ENCODE measurements at places on chromosomes 3 and 15.

DNA sequence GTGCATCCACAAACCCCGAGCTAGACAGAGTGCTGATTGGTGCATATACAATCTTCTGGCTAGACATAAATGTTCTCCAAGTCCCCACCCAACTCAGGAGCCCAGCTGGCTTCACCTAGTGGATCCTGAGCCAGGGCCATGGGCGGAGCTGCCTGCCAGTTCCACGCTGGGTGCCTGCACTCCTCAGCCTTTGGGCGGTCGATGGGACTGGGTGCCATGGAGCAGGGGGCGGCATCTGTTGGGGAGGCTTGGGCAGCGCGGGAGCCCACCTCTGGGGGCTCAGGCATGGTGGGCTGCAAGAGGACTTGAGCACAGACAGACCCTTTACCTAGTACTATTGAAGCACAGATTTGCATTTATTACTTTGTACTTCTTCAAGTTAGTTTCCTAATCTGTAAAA lies 57.5 kb downstream of the ZPLD1 start:
- DNase-seq: no peak

DNA sequence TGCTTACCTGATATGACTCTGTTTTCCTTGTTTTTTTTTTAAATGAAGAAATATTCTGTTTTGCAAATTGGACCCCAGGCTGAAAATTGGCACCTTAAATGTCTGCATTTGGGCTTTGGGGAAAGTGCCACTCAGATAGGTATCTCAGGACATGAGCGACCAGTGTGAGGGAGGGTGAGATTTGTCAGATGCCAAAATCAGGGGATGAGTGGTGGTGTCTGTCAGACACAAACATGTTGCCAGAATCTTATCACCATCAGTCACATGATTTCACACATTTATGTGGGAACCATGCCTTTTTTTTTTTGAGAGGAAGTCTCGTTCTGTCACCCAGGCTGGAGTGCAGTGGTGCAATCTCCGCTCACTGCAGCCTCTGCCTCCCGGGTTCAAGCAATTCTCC lies 75.6 kb upstream of the OSBPL11 start:
- no peak for DNase-seq

DNA sequence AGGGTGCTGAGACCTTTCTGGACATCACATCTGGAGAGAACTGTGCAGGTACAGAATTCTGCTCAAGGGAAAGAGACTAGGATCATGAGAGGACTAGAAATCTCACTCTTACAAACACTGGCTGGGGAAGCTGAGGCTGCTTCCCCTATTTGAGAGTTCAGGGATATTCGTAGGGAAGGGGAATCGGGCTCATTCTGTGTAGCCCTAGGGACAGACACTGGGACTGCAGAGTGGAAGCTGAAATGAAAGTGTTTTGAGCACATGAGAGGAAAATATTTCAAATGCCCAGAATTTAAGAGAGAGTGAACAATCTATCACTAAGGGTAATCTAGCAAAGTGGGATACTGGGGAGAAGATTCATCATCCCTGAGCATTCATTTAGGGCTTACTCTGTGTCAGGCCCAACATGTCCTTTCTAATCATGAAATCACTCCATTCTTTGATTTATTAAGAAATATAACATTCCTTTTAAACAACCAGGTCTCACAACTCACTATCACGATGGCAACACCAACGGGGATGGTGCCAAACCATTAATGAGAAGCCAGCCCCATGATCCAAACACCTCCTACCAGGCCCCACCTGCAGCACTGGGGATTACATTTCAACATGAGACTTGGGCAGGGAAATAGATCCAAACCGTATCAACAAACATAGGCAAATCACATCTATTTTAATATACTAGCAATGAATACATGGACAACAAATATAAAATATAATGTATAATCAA lies 63.0 kb downstream of the CPN2 start:
- DNase-seq: no peak

- DNase-seq: no peak
These were observed 110.9 kb downstream of the STXBP5L start for GRCh38 chr3:121018917-121019321.

DNA sequence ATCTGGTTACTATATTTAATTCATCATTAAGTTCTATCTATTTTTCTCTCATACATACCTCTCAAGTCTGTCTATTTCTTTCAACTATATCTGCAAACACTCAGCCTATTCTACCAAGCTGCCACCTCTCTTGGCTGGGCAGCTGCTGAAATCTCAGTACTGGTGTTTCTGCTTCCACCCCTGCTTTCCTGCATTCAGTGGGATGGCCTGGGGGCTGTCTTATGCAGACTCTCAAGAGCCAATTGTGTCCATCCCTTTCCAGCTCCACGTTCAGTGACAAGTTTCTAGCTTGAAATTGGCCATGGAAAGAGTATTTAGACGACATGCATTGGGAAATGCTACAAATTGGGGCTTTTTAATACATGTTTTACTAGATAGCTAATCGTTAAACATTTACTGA lies 378.4 kb upstream of the DPPA4 start:
- no peak for DNase-seq

GRCh38 chr15:59191855-59192237 lies 14.8 kb upstream of the LDHAL6B start:
- no peak for DNase-seq

- no peak for DNase-seq
These were observed 44.3 kb downstream of the SLC28A1 start for GRCh38 chr15:84928843-84929168.

GRCh38 chr3:74623261-74623836 lies 8.9 kb upstream of the CNTN3 start:
- no peak for DNase-seq

DNA sequence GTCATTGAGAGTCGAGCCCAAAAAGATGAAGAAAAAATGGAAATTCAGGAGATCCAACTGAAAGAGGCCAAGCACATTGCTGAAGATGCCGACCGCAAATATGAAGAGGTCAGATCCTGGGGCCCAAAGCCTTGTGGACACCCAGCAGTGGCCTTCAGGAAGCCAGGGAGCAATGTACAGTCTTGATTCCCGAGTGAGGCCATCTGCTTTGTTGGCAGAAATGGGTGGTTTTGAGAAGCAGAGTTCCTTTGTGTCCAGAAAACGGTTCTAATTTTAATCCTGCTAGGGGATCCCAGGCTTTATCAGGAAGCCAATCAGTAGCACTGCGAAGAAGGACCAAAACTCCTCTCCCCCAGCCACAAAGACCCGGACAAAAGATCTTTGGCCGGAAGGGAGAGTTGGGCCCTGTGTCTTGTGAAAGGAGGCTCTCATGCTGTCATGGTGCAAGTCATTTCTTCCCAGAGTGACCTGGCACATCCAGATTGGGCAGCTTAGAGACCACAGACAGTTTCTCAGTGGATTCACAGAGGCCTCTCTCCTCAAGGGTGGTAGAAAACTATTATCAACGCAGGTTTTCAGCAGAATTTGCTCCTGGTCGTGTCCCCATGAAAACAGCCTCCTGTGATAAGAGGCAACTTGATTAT lies 17.1 kb downstream of the TPM1 start:
- DNase-seq: no peak

- no peak for DNase-seq
These were observed 31.6 kb downstream of the ANP32A start for GRCh38 chr15:68789091-68789490.

DNA sequence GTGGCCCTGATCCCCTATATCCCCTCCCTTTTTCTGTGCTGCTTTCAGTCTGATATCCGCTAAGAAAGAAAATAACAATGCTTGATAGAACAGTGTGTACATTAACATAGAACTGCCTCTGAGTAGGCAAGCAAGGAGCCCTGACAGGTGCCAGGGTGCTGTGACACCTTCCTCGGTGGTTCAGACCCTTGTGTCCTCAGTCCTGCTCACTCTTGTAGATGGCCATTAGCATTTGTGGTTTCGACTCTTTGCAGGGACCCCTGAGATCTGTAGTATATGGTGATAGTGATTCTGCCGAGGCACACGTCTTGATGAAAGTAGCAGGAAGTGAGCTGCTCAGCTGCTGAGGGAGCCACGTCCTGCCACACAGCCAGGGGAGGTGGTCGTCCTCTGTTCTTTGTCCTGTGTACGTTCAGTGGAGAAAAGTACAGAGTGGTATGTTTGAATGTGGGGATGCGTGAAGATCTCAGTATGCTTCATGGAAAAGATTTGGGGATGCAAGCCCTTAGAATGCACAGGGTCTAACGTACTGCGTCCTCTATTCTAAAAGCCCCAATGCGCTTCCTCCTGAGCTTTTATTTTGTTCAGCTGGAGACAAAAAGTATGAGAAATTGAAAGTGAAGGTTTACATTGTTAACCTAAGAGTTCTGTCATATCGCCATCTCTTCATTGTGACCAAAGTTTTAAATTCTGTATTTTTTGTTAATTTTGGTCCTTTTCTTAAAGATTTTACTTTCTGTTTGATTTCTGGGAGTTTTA lies 35.4 kb downstream of the PXYLP1 start:
- peak; percentile 27 for DNase-seq

- DNase-seq: no peak
These were observed 33.9 kb downstream of the FSTL1 start for GRCh38 chr3:120416868-120417267.

- no peak for DNase-seq
These were observed 21.8 kb upstream of the ATP13A5 start for GRCh38 chr3:193400304-193400703.

DNA sequence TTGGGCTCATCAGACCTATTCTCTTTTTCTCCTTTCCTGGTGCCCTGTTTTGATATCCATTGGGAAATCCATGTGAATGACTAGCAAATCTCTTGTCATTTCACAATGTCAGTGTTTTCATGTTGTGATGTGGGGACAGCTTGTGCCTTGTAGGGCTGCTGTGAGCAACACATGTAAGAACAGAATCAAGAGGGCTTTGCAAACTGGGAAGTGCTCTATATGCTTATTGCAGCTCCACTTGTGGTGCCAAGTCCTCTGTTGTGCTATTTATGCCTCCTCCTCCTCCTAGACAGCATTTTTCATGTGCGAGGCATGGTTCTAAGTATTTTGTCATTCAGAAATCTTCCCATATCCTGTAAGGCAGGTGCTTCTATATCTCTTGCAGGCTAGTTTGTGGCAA lies 56.4 kb downstream of the ZNF621 start:
- DNase-seq: no peak

- DNase-seq: no peak
These were observed 2.0 kb upstream of the CLDN16 start for GRCh38 chr3:190385731-190386688.

DNA sequence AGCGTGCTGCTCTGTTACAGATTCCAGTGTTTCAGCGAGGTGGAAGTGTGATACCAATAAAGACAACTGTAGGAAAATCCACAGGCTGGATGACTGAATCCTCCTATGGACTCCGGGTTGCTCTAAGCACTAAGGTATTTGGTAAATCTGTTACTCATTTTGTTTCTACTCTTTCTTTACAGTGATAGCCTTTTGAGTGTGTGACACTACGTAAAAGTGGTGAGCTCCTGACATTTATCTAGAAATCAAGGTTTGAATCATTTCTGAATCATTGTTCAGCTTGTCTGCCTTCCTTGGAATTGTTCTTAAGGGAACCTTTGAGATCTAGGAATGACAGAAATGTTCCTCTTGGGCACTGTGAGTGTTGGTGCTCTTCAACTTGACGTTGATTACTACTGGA lies 11.2 kb upstream of the CAPN3 start:
- no peak for DNase-seq

DNA sequence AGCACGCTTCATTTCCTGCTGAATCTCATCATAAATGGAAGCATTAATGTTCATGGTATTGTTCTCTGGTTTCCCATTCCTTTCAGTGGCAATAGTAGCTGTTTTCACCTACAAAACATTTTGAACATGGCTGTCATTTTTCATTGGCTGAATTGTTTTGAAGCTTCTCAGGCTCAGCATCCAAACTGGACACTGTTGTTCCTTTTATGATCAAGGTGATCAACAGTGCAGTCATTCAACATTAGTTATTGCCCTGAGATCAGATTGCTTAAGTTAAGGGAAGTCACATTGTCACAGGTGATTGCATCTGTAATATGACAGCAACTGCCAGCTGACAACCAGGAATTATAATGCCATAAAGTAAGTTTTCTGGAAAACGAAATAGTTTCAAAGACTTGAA lies 46.9 kb downstream of the SATB1 start:
- no peak for DNase-seq

DNA sequence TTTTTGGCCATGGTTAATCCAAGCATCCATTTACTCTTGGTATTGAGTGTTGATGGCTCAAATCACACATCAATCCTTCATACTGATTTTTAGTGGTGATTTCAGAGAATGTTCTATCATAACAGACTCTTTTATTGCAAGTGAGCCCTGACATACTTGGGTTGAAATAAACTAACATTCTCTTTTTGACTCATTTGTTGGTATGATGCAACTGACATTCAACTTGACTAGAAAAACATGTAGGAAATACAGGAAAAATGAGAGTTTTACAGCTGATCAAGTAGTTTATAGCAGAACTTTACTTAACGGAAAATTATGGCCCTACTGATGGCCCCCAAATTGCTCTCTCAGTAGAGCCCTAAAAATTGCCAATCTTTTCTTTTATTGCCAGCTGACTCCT lies 173.9 kb upstream of the CD96 start:
- no peak for DNase-seq

- DNase-seq: no peak
These were observed 138.3 kb downstream of the P3H2 start for GRCh38 chr3:189982321-189982945.

- no peak for DNase-seq
These were observed 42.6 kb downstream of the KY start for GRCh38 chr3:134608023-134608770.

GRCh38 chr3:46299608-46300460 lies 54.1 kb upstream of the CCR2 start:
- no peak for DNase-seq

GRCh38 chr15:80343554-80343992 lies 60.6 kb upstream of the ARNT2 start:
- no peak for DNase-seq

DNA sequence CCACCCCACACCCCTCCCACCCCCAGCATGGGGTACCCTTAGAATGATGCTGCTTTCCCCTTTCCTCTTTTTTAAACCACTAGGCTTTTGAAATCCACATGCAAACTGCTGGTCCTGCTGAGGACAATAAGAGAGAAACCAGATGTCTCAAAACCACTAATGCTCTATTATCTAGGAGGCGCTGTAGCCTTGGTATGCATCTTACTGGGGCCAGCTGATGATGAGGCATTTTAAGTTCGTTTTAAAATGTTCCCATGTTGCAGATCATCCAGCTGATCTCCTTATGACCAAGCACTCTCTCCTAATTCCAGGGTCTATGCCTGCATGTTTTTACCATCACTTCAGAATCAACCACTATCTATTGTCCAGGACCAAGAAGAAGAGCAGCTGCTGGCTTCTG lies 1.3 kb downstream of the NME9 start:
- DNase-seq: no peak

GRCh38 chr3:147406028-147406931 lies at the start of gene ZIC4:
Gene ZIC4, minus strand, starts transcription at chr3:147406543. Its CDS starts 3,746 bp downstream, at chr3:147402797.
- no peak for DNase-seq

GRCh38 chr3:48595075-48595525 lies at the start of gene COL7A1:
Gene COL7A1, minus strand, starts transcription at chr3:48595329. Its CDS starts 170 bp downstream, at chr3:48595159.
- DNase-seq: no peak

Measured in activated naive CD4-positive, alpha-beta T cell treated with anti-CD3 and anti-CD28 coated beads, Interleukin-2, amount 50 U/mL, for 16 hours (primary cell).